AG08396 (cell line): ENCODE measurements at places on chromosomes 3 and 15.

GRCh38 chr15:41561777-41562145 lies 2.7 kb downstream of the TYRO3 start:
- DNase-seq: peak; percentile 60

GRCh38 chr3:125039131-125040100 lies 16.4 kb downstream of the HEG1 start:
- DNase-seq: no peak

- no peak for DNase-seq
These were observed 39.3 kb upstream of the SSR3 start for GRCh38 chr3:156594219-156594683.

GRCh38 chr3:81764002-81764401 lies 2.6 kb upstream of the GBE1 start:
- DNase-seq: no peak

GRCh38 chr15:59410391-59410896 lies 27.5 kb upstream of the FAM81A start:
- DNase-seq: no peak
